Activated CD4-positive, CD25-positive, alpha-beta regulatory T cell (primary cell): ENCODE measurements at places on chromosomes 7 and 10.

- no peak for DNase-seq
These were observed 74.0 kb upstream of the CARD11 start for GRCh38 chr7:3117488-3118231.

- no peak for DNase-seq
These were observed 5.9 kb downstream of the FEZF1 start for GRCh38 chr7:122298618-122299017.

DNA sequence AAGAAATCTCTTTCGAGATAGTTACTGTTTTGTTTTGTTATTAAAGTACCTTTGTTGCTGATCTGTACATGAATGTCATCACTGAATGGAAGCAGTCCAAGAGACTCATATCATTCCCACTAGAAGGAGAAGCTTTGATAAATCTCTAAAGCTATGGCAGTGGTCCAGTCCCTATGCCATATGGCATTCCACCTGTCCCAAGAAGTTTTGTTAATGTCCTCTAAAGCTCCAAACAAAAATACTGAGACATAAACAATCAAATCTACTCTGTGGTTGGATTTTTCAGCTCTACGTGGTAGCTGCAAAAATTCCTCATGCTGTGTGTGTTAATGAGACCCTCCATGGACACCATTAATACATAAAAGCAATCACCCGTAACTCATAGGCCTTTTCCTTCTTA lies 94.1 kb downstream of the LRRN3 start:
- no peak for DNase-seq

DNA sequence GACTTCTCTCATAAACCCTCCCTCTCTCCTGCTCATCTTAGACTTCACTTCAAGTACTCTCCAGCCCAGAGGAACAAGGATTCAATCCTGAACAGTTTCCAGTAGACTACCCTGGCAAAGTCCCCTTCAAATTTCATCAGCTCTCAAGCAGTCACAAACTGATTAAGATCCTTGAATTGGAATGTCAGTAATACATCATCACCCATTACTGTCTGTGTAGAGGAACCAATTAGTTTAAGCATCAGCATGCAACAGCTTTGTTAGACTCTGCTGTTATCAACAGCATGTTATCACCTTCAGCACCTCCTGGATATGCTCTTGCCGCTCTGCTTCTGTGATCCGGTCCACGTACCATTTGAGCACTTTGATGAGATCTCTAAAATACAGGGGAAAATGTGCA lies 307.0 kb upstream of the IMMP2L start:
- DNase-seq, result no peak

GRCh38 chr7:107206706-107207105 lies 37.9 kb downstream of the HBP1 start:
- DNase-seq, result no peak

- DNase-seq, result no peak
These were observed 72.9 kb upstream of the TNS3 start for GRCh38 chr7:47654672-47655298.

GRCh38 chr7:28674359-28674782 lies 262.1 kb downstream of the CREB5 start:
- DNase-seq, result no peak

DNA sequence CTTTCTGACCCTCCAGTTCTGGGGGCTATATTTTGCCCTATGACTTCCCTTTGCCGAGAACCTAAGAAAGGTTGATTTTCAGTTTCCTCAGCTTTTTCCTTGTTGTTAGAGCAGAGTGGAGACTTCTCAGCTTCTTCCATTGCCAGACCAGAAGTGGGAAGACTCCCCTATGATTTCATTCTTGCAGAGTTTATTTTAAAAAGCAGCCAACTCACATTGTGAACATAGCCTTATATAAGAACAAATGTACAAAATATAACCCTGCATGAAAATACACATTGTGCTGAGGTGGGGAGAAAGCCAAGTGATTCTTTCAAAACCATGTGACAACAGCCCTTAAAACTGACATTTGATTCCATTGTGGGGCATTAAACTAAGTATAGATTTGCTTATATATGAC lies 33.8 kb upstream of the FZD8 start:
- no peak for DNase-seq

GRCh38 chr7:140189917-140190316 lies 13.1 kb upstream of the KDM7A start:
- no peak for DNase-seq

GRCh38 chr10:115030483-115031200 lies 62.5 kb upstream of the ATRNL1 start:
- no peak for DNase-seq

DNA sequence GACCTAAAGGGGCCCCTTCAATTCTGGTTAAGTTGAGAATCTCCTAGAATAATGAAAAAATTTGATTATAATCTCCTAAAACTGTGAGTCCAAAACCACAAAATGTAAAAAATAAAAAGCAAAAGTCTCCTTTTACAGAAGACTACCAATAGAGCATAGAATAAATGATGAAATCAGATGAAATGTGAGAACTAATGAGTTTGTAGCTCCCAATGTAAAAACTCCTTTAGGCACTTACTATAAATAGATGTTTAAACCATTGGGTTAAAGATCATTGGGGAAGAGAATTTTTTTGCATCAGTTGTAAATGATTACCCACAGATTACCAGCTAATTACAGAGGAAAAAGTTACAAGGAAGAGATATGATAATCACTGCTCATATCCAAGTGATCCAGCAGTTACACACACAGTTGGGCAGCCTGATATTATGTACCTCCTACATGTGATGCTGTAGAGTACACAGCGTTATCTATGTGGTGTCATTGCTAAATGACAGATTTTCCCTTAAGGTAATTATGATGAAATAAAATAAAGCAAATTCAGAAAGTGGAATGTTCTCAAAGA lies 282.7 kb upstream of the SEMA3D start:
- no peak for DNase-seq

GRCh38 chr7:23471106-23471859 lies 992 bp upstream of the IGF2BP3 start:
- no peak for DNase-seq

- DNase-seq, result no peak
These were observed 214.4 kb downstream of the CCSER2 start for GRCh38 chr10:84542522-84543490.

DNA sequence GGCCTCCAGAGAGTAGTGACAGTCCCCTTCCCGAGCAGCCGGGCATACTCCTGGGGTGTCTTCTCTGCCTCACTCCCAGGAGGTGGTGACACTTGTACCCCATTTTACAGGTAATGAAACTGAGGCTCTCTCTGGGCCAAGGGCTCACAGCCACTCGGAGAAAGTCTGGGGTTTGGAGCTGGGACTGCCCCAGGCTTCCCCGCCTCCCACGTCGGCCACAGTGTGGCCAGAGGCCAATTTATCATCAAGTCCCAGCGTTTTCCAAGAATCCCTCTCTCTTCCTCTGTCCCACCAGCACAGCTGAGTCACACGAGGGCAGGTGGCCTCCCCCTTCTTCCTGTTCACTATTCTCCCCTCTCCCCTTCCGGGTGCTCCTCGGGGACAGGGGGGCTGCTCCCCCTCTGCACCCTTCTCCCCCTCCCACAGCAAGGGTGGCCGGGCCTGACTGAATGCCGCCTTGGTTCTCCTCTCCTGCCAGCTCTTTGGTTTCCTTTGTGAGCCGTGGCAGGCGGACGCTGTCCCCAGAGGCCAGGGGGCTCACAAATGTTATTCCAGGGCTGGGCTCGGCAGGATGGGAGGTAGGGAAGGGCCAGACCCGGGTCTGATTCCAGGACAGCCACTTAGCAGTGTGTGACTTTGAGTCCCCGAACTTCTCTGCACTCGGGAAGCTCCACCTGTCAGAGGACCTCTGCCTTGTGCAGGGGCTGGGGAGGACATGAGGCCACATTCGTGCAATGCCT lies 17.7 kb downstream of the CLIP2 start:
- no peak for DNase-seq

- no peak for DNase-seq
These were observed 18.8 kb upstream of the PPP1R9A start for GRCh38 chr7:94888551-94888950.

GRCh38 chr7:157602581-157602980 lies 265.8 kb downstream of the DNAJB6 start:
- no peak for DNase-seq

DNA sequence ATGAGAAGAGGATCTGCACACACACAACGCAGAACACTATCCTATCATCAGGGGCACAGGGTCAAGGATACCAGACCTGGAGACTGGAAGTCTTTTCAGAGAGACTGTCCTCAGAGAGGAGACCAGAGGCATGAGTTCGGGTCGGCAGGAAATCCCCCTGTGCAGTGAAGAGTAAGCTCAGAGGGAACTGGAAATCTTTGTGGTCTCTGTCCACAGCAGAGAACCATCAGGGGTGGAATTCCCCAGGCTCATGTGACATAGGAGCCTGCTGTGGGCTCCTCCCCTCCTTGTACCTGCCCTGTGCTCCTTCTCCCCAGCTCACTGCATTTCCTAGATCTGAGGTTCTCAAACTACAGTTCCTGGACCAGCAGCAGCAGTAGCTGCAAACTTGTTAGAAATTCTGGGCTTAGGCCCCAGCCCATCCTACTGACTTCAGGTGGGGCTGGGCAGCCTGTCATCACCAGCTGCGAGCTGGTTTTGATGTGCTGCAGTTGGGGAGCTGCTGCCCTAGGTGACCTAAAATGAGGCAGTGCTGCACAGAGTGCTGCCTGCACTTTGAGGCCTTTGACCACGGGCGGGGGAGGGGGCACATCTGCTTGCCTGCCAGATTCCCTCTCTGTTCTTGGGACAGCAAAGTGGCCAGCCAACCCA lies 2.4 kb downstream of the ZMIZ2 start:
- DNase-seq, result no peak

- DNase-seq, result no peak
These were observed 131.6 kb upstream of the LSM8 start for GRCh38 chr7:118052336-118052735.

GRCh38 chr7:158428837-158429753 lies 158.5 kb downstream of the PTPRN2 start:
- no peak for DNase-seq

DNA sequence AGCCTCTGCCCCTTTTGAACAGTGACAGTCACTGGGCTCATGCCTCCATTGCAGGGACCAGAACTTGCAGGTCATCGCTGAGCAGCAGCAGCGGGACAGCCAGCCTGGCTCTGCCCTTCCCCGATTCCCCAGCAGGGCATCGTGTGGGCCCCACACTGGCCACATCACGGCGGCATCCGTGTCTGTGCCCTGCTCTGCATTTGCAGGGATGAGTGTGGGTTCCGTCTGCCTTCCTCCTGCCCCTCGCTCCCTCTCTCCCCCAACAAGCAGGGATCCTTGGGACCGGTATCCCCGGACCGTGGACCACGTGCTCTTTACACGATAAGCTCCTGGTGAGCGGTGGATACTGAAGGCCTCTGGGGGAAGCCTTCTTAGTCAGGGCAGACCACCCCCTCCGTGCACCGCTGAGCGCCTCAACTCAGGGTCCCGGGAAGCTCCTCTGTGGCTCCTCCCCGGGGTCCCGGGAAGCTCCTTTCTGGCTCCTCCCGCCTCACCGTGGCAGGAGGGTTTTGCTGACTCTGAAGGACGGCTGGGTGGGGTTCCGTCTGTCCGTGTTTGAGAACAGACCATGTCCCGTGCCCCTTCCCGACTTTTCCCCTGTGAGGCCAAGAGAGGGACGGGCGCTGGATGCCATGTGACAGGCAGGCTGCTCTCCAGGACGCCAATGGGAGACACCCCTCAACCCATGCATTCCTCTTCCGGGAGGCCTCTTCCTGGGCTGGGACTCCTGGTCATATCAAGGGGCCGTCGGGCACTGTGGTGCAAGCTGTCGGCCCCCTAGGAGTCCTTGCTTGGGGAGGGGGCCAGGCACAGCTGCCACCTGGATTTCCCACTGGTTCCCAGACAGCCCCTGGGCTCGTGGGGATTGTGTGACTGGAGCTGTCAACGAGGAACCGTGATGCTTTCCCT lies 23.5 kb upstream of the NKX6-2 start:
- DNase-seq, result no peak

GRCh38 chr10:117413928-117414618 lies 38.8 kb upstream of the PDZD8 start:
- DNase-seq, result no peak

DNA sequence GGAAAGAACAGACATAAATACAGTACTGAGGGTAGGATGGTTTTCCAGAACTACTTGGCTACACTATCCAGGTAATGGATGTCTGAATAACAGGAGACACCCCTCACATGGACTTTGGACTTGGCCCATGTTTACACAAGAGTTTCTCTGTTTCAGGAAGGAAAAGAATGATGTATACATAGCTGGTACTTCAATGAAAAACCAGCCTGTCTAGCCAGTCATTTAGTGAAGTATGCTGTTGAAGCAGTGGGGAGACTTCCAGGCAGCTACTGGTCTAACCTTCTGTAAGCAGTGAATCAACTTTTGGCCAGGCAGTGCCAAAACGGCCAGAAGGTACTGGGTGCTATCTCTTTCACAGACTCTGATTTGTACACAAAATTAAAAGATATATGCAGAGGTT lies 135.0 kb downstream of the MBL2 start:
- no peak for DNase-seq

DNA sequence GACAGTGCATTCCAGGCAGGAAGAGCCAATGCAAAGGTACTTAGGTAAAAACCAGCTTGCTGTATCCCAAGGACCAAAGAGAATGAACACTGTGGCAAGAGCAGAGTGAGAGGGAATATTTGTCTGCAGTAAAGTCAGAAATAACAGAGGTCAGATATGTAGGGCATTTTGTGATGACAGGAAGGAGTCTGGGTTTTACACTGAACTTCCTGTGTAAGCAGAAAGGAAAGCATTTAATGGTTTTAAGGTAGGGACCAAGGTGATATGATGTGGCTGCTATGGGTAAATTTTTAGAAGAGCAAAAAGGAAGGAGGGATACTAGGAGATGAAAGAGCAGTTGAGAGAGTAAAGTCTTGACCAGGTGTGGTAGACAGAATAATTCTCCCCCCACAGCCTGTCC lies 10.1 kb downstream of the ABCB1 start:
- DNase-seq, result no peak

- no peak for DNase-seq
These were observed 643.4 kb downstream of the DNAJB9 start for GRCh38 chr7:109213081-109213480.

- no peak for DNase-seq
These were observed 129.9 kb upstream of the LYZL2 start for GRCh38 chr10:30759423-30759822.

GRCh38 chr7:1078985-1079384 lies 8.9 kb upstream of the GPER1 start:
- DNase-seq, result no peak

GRCh38 chr7:52455571-52455970 lies 579.9 kb upstream of the POM121L12 start:
- DNase-seq, result no peak

- DNase-seq, result no peak
These were observed 39.0 kb downstream of the MAD1L1 start for GRCh38 chr7:2193575-2194305.

DNA sequence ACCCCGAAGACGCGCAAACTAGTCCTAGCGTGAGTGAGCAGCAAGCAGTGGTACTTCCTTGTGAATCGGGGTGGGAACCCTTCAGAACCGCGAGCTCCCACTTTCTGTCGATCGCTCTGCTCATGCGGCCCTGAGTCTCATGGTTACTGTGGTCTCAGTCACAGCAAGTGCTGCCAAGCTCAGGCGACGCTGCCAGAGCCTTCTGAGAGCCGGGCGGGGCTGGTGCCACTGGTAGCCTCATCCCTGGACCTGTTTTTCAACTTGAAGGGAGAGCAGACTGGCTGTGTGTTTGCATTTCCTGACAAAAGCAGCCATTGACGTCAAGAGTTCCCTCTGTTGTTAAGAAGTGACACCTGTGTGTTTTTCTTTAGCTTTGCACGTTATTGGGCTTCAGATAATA lies 32.9 kb upstream of the BHLHA15 start:
- no peak for DNase-seq

GRCh38 chr7:32204361-32205018 lies 134.3 kb upstream of the PDE1C start:
- no peak for DNase-seq
